Thyroid gland (tissue), 4 donors: ENCODE measurements at places on chromosomes 2 and 18.

GRCh38 chr18:8883409-8883668 is 178.0 kb downstream of the MTCL1 start:
- DNase-seq: no peak

DNA sequence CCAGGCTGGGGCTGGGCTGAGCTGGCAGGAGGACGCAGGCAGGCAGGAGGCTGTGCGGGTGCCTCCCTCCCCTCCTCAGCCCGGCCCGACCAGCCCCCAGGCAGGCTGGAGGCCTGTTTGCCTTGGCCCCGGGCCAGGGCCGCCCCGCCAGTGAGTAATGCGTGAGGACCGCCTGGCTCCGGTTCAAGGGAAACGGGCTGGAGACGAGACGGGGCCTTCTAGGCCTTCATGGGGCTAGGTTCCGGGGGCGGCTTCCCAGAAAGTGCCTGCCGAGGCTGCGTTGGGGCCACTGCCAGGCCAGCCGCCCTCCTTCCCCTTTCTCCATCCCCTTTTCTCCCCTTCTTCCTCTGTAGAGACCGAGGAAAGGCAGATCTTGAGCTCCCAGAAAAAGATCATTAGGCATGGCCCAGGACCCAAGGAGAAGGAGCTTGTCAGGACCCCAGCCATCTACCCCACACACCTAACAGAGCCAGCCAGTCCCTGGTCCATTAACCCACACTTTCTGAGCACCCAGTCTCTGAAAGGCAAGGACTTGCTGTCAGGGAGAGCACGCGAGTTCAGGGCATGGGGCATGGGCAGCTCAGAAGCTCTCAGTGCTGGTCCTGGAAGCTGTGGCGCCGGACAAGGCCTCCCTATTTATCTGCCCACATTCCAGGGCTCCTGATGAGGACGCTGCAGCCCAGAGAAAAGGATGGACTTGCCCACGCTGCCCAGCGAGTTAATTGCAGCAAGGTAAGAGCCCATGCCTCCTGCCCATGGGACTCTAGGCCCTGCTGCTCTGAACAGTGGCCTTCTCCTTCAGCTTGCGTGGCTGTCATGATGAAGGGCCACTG is 48.5 kb downstream of the SMAD7 start:
- DNase-seq: peak; percentile 92

DNA sequence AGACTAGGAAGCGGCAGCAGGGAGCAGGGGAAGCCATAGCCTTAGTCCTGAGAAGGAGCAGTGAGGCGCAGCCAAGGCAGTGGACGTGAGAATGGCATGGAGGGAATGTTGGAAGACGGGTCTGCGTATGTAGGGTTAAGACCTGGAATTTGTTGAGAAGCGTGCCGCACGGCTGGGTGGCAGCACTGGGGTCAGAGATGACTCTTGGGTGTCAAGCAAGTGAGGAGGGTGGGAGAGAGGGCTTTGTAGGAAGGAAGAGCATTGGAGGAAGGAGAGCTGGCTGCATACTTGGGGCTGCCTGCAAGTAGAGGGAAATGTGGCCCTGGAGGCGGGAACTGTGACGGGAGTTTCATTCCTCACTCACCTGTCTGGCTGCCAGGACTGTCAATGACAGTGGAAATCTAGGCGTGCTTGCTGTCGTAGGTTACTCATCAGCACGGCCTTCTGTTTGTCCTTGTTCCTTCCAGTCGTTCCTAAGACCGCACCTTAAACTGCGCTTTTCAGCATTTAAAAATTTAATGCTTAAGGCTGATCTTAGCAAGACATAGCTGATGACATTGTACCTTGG is 108.0 kb downstream of the ITGB1BP1 start:
- peak; percentile 50 for DNase-seq

DNA sequence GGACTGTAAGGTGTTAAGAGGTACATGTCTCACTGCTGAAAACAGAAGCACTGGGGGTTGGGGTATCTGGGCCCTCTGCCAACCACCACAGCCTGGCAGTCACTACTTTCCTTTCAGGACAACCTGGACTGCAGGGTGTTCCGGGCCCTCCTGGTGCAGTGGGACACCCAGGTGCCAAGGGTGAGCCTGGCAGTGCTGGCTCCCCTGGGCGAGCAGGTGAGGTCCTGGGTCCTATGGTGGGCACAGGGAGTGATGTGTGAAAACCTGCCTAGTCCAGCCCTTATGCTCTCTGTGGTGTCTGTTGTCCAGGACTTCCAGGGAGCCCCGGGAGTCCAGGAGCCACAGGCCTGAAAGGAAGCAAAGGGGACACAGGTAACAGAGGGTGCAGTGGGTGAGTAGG is 40.0 kb downstream of the MARCO start:
- no peak for DNase-seq

DNA sequence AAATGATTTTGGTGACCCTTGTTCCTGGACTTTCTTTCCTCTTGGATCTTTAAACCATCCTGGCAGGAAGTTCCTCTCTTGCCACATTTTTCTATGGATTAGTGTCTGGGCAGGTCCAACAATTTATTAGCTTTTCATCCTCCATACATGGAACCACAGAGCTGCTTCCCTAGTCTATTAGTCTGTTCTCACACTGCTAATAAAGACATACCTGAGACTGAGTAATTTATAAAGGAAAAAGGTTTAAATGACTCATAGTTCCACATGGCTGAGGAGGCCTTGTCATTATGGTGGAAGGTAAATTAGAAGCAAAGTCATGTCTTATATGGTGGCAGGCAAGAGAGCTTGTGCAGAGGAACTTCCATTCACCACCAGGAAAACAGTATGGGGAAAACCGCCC is 122.9 kb downstream of the DDX1 start:
- no peak for DNase-seq

- DNase-seq: peak; percentile 85
Observed at GRCh38 chr2:27735263-27735904, 36.1 kb upstream of the MRPL33 start.

DNA sequence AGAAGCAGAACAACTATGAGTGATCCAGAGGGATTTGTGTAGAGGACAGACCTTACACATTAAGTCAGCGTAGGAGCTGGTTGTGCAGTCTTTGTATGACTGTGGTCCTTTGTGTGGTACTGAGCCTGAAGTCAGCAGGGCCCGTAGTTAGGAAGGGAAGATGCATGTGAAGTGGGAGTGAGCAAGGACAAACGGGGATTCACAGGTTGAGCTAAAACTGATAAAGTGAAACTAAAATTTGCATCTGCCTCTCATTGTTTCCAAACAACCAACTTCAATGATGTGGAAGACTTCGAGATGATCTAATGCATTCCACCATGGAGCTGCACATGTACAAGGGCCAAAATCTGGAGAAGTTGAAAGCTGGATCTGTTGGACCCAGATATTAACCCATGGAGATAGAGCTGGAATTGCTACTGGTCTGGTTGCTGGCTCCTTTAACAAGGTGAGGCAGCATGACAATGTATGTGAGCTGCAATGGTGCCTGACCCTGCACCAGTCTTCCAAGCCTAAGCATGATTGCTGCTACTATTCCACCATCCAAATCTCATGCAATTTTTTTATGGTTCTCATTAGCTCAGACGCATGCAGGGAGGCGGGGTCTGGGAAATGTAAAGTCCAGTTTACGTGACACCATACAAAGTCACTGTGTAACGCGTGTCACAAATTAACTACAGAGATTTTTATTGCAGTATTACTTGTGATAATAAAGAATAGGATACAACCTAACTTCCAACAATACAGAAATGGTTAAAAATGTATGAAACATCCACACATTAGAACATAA is 12.1 kb upstream of the CYBRD1 start:
- no peak for DNase-seq
